ENCODE measurements at places on chromosomes 4 and X.

GRCh38 chrX:119607018-119607389 is 780 bp upstream of the NKRF start:
- no peak for DNase-seq

DNA sequence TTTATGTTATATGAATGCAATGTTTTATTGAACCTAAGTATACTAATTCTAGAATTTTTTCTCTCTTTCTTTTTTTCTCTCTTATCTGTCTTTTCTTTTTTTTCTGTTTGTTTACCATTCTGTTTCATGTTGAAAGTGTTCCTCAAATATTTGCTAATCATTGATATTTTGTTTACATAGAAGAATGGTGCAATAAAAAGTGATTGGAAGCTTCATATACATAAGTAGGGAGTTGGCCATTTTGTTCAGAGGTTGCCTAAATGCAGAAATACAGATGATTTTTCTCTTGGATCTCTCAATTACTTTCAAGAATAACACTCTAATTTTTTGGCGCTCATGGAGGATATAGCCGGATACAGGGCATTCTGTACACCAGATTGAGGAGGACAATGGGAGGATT is 5.7 kb upstream of the SERTM2 start:
- DNase-seq: no peak

GRCh38 chr4:182056866-182057265 is 186.3 kb upstream of the TENM3 start:
- DNase-seq: no peak

GRCh38 chr4:79872738-79873137 is 200.3 kb downstream of the ANTXR2 start:
- DNase-seq: no peak

- no peak for DNase-seq
Observed at GRCh38 chr4:184046148-184046547, 141.0 kb downstream of the STOX2 start.

DNA sequence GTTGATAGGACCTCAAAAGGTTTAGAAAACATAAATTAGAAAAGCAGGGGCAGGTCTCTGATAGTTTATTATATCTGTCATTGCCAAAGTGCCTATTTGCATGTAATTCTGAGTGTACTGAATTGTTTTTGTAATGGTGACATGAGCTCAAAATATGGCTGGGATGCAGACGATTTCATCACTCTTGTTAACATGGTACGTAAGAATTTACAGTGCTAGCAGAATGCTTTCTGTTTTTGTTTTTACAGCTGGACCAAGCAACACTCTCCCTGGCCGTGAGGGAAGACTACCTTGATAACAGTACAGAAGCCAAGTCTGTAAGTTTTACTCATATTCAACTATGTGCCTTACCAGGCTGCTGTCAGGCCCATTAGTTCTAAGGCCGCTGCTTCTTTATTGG is 58.1 kb downstream of the PHEX start:
- DNase-seq: no peak

DNA sequence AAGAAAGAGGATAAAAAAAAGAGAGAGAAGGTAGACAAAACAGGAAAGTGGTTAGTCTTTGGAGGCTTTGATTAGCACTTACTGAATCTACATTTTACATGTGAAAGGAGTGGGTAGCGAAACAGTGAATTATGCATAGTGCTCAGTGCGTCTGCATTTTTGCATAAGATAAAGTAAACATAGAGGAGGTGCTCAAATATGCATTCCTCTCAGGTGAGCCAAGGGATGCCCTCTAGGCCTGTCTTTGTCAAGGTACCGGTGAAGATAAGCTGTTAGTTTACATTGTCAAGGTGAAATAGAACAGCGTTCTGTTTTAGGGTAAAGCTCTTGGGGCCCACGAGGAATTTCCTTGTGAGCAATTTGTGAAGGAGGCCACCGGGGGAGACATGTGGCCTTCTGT is 260.6 kb downstream of the TRIML1 start:
- no peak for DNase-seq

GRCh38 chr4:6049985-6050384 is 31.8 kb upstream of the C4orf50 start:
- DNase-seq: no peak

DNA sequence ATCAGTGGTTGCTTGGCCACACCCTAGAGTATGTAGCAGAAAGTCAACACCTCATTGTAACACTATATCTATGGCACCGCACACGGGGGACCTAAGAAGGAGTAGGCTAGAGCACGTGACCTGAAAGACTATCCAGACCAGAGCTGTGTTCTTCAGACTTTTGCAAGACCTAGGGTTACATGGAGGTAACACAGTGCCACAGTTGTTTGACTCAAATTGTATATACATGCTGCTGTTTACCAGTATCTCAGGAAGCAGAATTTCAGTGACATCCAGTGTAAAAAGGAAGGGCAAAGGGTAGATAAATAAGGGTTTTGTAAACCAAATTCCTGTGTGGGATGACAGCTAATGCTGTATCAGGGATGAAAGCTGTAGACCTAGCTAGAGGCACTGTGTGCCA is 30.2 kb downstream of the PNMA6A start:
- DNase-seq: no peak

DNA sequence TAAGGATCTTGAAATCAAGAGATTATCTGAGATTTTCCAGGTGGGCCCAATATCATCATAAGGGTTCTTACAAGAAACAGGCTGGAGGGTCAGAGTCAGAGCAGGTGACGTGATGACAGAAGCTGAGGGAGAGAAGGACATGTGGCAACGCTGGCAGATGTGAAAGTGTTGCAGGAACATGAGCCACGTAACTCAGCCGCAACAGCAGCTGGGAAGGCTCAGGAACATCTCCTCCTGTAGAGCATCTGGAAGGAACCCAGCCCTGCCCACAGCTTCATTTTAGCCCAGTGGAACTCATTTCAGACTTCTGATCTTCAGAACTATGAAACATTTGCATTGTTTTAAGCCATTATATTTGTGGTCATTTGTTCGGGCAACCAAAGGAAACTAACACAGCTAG is 156.3 kb upstream of the VEGFC start:
- DNase-seq: no peak

GRCh38 chr4:2936773-2937145 is 26.4 kb downstream of the NOP14 start:
- peak; percentile 65 for DNase-seq

DNA sequence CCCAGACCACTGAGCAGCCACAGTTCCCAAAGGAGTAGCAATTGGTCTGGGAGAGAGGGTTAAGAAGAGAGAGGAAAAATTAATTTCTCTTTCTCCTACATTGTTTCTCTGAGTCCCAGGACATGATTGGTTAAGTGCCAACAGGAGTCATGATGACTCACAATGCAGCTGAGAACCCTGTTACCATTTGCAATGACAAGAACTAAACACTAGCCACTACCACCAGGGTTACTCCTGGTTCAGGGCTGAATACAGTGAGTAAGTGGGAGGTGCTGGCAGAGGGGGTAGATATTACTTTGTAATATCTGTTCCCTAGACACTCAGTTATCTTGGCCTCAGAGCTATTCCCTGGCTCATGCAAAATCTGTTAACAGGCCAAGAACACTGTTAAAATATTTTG is 18.0 kb downstream of the ETDC start:
- no peak for DNase-seq

- no peak for DNase-seq
Observed at GRCh38 chr4:79996851-79997250, 76.2 kb downstream of the ANTXR2 start.

DNA sequence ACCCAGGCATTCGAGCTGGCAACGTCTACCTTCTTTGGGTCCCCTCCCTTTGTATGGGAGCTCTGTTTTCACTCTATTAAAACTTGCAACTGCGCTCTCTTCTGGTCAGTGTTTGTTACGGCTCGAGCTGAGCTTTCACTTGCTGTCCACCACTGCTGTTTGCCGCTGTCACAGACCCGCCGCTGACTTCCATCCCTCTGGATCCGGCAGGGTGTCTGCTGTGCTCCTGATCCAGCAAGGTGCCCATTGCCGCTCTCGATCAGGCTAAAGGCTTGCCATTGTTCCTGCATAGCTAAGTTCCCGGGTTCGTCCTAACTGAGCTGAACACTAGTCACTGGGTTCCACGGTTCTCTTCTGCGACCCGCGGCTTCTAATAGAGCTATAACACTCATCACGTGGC is 183.5 kb upstream of the GALNTL6 start:
- no peak for DNase-seq

DNA sequence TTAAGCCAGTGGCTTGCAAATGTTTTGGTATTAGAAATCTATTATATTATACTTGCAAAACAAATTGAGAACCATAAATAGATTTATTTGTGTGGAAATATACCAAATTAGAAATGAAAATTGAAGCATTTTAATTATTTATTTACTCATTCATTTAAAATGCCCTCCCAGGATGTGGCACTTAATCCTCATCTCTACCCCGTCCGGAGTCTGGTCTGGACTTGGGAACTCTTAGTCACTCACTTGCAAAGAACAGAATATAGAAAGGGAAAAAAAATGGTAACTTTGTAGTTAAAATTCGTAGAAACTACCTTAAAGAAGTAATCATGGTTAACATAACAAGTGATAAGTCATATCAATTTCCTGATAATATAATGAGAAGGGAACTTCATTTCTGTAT is 775.9 kb upstream of the INTU start:
- no peak for DNase-seq

- no peak for DNase-seq
Observed at GRCh38 chrX:134139090-134139489, 97.9 kb upstream of the CCDC160 start.

- DNase-seq: no peak
Observed at GRCh38 chrX:143781103-143781502, 60.6 kb upstream of the SPANXN2 start.

DNA sequence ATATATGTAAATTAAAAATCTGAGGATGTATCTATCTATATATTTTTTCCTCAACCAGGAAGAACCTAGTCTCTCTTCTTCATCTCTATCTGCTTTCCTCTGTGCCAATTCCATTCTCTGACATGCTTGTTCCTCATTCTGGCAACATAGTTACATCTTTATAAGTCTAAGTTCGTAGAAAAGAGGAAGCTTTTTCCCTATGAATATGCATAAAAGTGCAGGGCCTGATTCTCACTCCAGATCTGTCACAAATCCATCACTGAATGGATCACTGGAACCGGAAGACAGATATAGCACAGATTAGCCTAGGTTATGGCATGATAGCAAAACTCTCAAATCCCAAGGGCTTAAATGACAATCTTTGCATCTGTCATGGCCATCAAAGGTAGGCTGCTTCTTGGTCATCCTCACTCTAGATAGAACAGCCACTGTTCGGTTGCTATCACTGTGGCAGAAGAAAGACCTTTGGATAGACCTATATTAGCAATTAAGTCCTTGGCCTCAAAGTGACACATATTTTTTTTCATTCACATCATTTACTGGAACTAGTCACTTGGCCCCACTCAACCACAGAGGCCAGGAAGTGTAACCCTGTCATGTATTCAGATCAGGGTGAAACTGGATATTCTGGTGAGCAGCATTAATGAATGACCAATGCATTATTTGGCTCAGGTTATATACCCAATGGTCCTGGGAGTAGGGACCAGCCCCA is 22.2 kb downstream of the DTHD1 start:
- no peak for DNase-seq

- DNase-seq: no peak
Observed at GRCh38 chr4:186622788-186623464, 67.6 kb upstream of the MTNR1A start.

DNA sequence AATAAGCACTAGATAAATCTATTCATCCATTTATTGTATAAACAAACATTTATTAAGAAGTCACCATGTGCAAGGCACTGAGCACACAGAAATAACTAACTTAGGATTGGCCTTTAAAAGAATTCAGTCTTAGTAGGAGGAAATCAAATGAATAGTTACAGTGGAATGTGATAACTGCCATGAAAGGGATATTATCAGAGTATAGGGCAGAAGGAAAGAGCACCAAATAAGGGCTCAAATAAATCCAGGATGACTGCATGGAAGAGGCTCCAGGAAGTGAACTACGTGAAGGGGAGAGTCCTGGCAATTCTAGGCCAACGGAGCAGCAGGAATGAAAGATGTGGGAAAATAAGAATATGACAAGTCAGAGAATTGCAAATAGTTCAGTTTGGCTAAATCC is 406.0 kb downstream of the INPP4B start:
- DNase-seq: no peak

- no peak for DNase-seq
Observed at GRCh38 chr4:118589471-118590055, 95.6 kb upstream of the METTL14 start.

DNA sequence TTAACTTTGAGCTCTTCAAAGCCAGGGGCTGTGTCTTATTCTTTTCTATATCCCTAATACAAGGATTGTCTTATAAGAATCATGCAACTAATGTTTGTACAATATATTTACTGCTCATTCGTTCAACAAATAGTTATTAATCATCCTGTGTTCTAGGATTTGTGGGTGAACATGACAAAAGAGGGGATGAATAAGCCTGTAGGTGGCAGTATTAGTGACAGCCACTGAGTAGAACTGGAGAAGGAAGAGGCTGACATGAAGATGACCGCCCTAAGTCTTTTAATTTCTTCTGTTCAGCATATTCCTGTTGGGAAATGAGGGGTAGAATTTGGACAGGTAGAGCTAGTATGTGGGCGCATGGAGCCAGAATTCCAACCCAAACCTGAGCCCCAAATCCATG is 11.9 kb upstream of the LINC00632 start:
- no peak for DNase-seq

DNA sequence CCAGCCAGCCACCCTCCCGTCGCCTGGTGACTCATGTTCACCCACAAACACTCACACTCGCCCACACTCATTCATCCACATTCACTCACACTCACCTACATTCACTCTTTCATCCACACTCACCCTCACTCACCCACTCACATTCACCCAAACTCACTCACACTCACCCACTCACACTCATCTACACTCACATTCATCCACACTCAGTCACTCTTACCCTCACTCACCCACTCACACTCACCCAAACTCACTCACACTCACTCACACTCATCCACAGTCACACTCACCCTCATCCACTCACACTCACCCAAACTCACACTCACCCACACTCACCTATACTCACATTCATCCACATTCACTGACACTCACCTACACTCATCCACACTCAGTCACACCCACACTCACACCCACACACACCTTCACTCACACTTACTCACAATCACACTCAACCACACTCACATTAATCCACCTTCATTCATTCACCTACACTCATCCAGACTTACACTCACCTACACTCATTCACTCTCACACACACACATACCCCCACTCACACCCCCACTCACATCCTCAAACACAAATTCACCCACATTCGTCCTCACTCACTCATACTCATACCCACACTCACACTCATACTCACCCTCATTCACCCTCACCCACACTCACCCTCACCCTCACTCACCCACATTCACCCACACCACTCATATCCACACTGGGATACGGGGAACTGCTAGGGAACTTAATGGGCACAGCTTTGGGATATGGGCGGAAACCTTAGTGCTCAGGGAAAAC is 2221.6 kb upstream of the AGA start:
- no peak for DNase-seq

DNA sequence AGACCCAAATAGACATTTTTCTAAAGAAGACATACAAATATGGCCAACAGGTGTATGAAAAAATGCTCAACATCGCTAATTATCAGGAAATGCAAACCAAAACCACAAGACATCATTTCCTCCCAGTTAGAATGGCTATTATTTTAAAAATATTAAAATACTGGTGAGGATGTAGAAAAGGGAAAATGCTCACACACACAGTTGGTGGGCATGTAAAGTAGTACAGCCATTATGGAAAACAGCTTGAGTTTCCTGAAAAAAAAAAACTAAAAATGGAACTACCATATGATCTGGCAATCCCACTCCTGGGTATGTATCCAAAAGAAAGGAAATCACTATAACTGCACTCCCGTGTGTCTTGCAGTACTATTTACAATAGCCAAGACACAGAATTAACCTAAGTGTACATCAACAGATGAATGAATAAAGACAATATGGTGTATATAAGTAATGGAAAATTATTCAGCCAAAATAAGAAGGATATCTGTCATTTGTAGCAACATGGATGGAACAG is 128.9 kb upstream of the DKK2 start:
- DNase-seq: no peak

Data from D341Med (cell line).